ENCODE measurements at places on chromosomes 4 and X. TPM values are rescaled to one million over a fixed set of nuclear protein-coding genes. Genes with fewer than 3 reads are reported as not detected.

ADH1C gene
- total RNA-seq: not detected

NEXMIF gene
- 0.13 TPM for total RNA-seq

- H3K27me3 ChIP-seq: no peaks in the 10 kb centered on the region
- DNase-seq: no peak
- H3K4me1 ChIP-seq: peaks cover 21% of the 10 kb centered on the region
Measured at GRCh38 chrX:129719931-129720530, 18.7 kb upstream of the XPNPEP2 start.

DNA sequence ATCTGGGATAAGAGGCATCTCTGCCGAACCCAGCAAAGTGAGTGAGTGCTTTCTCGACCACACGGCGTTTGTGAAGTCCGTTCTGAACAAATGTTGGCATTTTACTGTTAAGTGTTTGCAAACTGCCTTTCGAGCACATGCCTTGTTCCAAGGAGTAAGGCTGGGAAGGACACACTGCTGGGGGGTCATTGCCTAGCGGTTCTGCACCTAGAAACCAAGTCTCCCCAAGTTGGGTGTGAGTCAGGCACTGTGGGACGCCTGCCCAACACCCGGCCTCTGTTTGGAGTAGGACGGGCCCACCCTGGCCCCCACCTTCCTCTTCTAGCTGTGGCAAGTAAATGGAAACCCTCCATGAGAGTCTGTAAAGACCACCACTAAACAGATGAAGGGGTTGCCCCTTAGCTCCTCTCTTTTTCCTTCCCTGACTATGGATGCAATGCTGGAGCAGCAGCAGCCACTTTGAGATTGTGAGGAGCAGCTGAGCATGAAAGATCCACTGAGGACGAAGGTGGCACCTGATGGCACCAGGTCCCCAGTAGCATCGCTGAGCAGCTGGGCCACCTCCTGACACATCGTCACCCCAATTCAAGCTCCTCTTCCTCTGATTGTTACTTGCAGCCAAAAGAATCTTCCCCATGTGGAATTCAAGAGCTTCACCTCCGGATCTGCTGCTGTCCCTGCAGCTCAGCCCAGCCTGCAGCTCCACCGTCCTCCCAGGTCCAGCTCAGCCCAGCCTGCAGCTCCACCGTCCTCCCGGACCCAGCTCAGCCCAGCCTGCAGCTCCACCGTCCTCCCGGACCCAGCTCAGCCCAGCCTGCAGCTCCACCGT is 6.3 kb downstream of the CPLX1 start:
- H3K36me3 ChIP-seq: no peaks in the 10 kb centered on the region
- no peaks in the 10 kb centered on the region for H3K4me1 ChIP-seq
- peaks cover 36% of the 10 kb centered on the region for H3K27me3 ChIP-seq
- no peak overlapping the region for H3K4me3 ChIP-seq

GRCh38 chr4:142535009-142535408 is 311.1 kb downstream of the INPP4B start:
- H3K4me1 ChIP-seq: peaks cover 2% of the 10 kb centered on the region
- H3K27me3 ChIP-seq: no peaks in the 10 kb centered on the region

DNA sequence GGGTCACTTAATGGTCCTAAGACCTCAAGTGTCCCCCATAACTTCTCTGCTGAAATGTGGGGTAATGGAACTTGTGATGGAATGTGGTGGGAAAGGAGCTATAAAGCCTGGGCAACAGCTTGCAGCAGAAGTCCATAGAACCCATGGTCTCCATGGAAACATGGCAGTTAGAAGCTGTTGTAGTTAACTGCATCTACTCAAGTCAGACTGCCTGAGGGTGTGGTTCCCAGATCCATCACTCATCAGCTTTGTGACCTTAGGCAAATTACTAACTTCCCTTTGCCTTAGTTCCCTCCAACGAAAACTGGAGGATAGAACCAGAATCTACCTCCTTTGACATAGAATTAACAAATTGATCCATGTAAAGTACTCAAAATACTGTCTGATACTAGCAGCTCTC is 113.0 kb downstream of the SPATA18 start:
- H3K27ac ChIP-seq: no peak overlapping the region
- no peaks in the 10 kb centered on the region for H3K36me3 ChIP-seq
- no peak overlapping the region for H3K4me3 ChIP-seq

GRCh38 chr4:101958547-101958946 is 168.0 kb downstream of the BANK1 start:
- H3K27ac ChIP-seq: no peak overlapping the region
- H3K4me1 ChIP-seq: no peaks in the 10 kb centered on the region
- no peaks in the 10 kb centered on the region for H3K36me3 ChIP-seq
- H3K4me3 ChIP-seq: no peak overlapping the region

DNA sequence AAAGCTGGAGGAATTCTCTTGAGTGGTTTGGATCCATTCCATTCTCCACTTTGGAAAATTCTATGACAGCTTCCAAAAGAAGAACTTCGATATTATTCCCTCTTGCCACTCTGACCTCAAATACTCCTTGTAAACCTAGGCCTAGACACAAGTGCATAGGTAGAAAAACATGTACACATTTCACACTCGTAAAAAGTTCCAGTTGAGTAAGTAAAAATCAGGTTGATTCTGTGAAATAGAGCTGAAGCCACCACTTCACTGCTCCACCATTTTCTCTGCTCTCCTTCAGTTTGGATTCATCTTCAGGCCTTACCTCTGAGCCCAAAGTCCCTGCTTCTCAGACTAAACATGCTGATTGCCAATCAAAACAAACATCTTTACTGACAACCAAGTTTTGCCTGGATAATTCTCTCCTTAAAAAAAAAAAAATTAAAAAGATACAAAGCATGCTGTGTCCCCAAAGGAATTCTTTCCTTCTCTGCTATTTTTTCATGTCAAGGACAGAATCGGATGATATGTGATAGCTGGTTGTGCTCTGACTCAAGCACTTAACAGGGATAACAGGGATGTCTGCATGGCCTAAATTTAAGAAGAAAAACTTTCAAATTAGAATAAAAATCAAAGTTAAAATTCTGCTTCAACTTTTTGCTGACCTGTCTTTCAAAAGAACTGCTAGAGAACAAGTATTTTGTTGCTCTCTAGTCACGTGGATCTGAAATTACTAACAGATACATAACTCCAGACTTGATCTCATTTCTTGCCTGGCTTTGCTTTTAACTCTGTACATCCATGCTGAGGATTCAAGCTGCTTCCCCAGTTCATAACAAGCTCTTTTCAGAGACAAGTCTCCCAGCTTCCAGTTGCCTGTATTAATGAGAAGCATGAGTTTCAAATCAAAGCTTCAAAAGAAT is 420.9 kb upstream of the INTU start:
- H3K36me3 ChIP-seq: no peaks in the 10 kb centered on the region
- no peaks in the 10 kb centered on the region for H3K27me3 ChIP-seq
- DNase-seq: no peak
- no peak overlapping the region for H3K4me3 ChIP-seq

GRCh38 chrX:54178100-54178940 is 4.7 kb downstream of the FAM120C start:
- no peak overlapping the region for H3K4me3 ChIP-seq
- no peaks in the 10 kb centered on the region for H3K27me3 ChIP-seq
- no peak for DNase-seq

DNA sequence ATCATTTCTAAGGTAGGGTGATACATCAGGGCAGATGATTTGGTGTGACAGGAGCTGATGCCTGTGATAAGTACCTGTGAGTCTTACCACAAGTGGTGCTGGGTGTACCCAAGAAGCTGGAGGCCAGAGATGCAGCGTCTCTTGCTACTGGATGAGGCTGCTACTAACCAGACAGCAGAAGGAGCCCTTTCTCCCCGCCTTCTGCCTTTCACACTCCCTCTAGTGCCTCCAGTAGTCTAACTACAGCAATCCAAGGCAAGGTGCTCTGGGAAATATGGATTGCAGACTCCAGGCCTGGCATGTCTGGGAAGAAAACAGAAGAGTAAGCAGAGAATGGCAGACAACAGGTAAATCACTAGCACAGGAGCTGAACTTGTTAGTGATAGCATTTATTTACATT is 470.8 kb downstream of the NKX6-1 start:
- no peak overlapping the region for H3K4me3 ChIP-seq
- no peaks in the 10 kb centered on the region for H3K27me3 ChIP-seq
- no peak overlapping the region for H3K27ac ChIP-seq
- H3K36me3 ChIP-seq: no peaks in the 10 kb centered on the region
- no peak for DNase-seq

SMR3A gene
- not detected for total RNA-seq

GRCh38 chr4:68250151-68250930 is 4.8 kb upstream of the TMPRSS11B start:
- H3K27ac ChIP-seq: no peak overlapping the region
- H3K27me3 ChIP-seq: no peaks in the 10 kb centered on the region
- H3K4me3 ChIP-seq: no peak overlapping the region
- DNase-seq: no peak

DNA sequence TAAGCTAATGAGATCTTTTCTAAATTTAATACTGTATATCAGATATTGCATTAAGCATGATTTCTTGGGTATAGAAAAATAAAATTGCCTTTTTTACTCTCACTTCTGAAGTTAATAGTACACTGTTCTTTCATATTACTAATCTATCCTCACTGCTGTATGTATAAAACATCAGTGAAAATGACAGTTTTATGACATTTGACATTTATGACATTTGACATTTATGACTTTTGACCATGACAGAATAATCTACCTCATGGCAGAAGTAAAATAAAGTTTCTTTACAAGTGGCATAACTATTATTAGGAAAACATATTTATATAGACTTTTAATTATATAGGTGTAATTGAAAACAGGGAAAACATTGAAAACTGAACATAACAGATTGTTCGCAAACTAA is 13.3 kb downstream of the GRID2 start:
- no peaks in the 10 kb centered on the region for H3K4me1 ChIP-seq
- DNase-seq: no peak
- no peak overlapping the region for H3K4me3 ChIP-seq
- no peak overlapping the region for H3K27ac ChIP-seq
- no peaks in the 10 kb centered on the region for H3K27me3 ChIP-seq

UCHL1 gene
- total RNA-seq: not detected

GRCh38 chrX:103877571-103877970 is 45.5 kb upstream of the RAB9B start:
- H3K4me1 ChIP-seq: no peaks in the 10 kb centered on the region
- H3K27me3 ChIP-seq: no peaks in the 10 kb centered on the region
- H3K36me3 ChIP-seq: no peaks in the 10 kb centered on the region
- no peak overlapping the region for H3K27ac ChIP-seq
- no peak for DNase-seq
